ENCODE measurements at places on chromosomes 16 and 17.

- DNase-seq, result peak; percentile 88
Measured at GRCh38 chr16:6146874-6147425, 1049.4 kb upstream of the EEF2KMT start.

DNA sequence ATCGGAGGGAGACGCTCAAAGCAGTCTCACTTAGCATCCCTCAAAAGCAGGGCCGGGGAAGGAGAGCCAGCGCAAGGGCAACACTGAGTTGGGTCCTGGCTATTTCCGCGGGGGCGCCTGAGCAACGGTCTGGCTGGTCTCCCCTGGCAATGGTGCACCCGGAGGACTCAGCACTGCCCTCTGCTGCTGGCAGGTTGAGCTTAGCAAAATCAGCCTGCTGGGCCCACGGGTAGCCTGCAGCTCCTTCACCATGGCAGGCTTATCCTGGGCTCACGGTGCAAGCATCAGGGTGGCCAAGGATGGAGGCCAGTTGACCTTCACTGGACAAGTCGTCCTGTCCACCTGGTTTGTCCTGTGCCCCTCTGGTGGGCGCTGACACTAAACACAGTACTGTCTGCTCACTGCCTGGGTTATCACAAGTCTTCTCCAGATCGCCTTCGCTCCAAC, 14.4 kb upstream of the ALDH3A1 start:
- DNase-seq, result no peak

GRCh38 chr17:47713980-47714700, 18.9 kb upstream of the TBX21 start:
- DNase-seq, result no peak

DNA sequence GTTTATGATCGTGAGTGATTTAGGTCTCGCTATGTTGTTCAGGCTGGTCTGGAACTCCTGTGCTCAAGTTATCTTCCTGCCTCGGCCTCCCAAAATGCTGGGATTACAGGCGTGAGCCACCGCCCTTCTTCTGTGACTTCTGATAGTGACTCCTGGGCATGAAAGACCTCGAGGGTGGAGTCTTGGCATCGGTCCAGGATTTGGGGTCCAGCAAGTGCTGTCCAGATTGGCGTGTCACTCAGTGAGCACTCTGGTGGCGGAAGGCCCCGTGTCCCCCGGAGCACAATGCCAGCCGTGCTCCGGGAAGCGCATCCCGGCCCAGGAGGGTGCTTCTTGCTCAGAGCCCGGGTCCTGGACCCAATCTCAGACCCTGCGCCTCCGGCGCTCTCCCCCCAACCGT, 6.8 kb downstream of the OR1F1 start:
- DNase-seq, result no peak

GRCh38 chr17:48612854-48613691, 2.0 kb downstream of the HOXB8 start:
- no peak for DNase-seq

- no peak for DNase-seq
Measured at GRCh38 chr16:49483251-49483650, 109.6 kb downstream of the C16orf78 start.

DNA sequence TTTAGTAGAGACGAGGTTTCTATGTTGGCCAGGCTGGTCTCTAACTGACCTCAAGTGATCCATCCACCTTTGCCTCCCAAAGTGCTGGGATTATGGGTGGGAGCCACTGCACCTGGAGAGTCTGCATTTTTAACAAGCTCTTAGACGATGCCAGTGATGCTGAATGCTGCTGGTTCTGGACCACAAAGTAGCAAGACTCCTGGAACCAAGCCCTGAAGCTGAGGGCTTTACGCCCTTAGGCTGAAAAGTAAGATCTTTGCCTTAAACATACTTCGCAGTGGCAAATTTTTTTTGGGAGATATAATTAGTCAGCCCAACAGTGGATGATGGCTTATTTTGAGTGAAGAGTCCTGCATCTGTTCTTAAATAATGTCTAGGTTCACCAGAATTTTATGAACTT, 14.0 kb downstream of the METTL9 start:
- DNase-seq, result no peak

DNA sequence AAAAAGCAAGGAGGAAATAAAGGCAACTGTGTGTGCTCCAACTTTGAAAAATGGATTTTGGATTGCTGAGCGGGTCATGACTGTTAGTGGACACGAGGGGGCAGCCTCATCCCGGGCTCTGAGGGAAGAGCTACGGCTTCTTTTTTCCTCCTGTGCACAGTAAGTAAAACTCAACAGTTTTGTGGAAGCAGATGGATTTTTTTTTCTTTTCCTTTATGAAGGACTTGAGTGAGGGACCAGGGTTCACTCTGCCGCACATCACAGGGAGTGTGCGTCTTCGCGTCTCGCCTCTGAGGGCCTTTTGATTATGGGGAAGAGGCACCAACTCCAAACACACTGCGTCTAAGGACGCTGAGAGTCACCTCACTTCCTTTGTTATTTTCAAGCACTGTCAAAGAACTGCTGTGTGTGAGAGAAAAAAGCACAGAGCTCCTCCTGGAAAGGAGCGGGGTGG, 80.3 kb upstream of the GOT2 start:
- no peak for DNase-seq

GRCh38 chr17:71217769-71218168, 903.1 kb upstream of the SOX9 start:
- no peak for DNase-seq

- no peak for DNase-seq
Measured at GRCh38 chr16:22423716-22424115, 49.3 kb upstream of the CDR2 start.

DNA sequence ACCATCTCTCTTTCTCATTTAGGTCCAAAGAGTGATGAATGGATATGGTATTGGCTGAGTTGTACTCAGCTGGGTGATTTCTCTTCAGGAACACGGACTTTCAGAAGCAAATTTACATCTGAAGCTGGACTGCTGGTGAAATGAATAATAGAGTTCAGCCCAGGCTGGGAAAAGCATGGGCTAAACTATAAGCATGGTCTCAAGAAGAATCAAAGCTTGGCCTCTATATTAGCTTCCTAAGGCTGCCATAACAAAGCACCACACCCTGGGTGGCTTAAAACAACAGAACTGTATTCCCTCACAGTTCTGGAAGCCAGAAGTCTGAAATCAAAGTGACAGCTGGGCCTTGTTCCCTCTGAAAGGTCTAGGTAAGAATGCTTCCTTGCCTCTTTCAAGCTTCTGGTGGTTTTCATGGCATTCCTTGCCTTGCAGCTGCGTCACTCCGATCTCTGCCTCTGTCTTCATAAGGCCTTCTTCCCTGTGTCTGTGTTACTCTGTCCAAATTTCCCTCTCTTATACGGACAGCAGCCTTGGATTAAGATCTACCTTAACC, 89.8 kb upstream of the CES5A start:
- no peak for DNase-seq

DNA sequence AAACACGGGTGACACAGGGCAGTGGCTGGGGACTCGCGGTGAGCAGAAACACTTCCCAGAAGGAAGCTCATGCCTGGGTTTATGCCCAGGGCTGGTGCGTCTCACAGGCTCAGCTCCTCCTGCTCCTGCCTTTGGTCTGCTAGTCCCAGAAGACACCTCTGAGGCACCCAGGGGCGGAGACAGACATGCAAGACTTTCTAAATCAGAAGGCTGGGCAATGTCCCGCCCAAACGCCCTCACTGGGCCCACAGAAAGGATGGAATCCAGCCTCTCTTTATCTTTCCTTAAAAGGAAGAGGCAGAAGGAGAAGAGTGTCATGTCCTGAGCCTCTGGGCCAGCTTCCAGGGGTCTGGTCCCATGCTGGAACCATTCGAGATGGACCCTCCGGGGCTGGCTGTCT, 197.7 kb upstream of the RPL38 start:
- DNase-seq, result no peak

- DNase-seq, result no peak
Measured at GRCh38 chr17:49386373-49386772, 24.3 kb upstream of the ZNF652 start.

GRCh38 chr16:88061346-88062110, 110.3 kb downstream of the BANP start:
- no peak for DNase-seq

DNA sequence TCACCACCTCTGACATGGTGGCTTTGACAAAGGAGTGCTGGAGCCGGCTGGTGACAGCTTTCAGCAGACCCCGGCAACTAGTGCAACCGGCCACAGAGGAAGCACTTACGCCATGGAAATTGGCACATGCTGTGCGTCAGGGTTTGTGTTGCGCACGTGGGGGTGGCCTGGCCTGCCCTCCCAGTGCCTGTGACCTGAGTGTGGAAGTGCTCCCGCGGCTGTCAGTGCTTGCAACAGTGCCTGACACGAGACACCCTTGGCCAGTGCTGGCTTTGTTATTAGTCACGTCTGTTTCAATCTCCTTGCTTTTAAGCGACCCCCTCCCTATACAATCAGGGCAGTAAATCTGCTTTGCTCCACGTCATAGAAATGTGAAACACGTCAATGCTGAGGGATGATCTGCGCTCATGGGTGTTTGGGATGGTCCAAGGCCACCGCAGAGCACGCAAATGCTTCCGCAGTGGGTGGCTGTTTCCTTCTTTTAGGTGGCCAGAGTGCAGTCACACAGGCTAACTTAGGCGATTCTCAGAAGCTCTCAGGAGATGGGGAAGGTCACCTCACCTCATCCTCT, 64.3 kb downstream of the PGS1 start:
- DNase-seq, result peak; percentile 94

GRCh38 chr16:51987519-51987918, 559.4 kb downstream of the TOX3 start:
- DNase-seq, result no peak

- DNase-seq, result no peak
Measured at GRCh38 chr16:8087597-8088289, 502.6 kb downstream of the TMEM114 start.

GRCh38 chr17:21005367-21005766, 37.4 kb downstream of the USP22 start:
- DNase-seq, result no peak

DNA sequence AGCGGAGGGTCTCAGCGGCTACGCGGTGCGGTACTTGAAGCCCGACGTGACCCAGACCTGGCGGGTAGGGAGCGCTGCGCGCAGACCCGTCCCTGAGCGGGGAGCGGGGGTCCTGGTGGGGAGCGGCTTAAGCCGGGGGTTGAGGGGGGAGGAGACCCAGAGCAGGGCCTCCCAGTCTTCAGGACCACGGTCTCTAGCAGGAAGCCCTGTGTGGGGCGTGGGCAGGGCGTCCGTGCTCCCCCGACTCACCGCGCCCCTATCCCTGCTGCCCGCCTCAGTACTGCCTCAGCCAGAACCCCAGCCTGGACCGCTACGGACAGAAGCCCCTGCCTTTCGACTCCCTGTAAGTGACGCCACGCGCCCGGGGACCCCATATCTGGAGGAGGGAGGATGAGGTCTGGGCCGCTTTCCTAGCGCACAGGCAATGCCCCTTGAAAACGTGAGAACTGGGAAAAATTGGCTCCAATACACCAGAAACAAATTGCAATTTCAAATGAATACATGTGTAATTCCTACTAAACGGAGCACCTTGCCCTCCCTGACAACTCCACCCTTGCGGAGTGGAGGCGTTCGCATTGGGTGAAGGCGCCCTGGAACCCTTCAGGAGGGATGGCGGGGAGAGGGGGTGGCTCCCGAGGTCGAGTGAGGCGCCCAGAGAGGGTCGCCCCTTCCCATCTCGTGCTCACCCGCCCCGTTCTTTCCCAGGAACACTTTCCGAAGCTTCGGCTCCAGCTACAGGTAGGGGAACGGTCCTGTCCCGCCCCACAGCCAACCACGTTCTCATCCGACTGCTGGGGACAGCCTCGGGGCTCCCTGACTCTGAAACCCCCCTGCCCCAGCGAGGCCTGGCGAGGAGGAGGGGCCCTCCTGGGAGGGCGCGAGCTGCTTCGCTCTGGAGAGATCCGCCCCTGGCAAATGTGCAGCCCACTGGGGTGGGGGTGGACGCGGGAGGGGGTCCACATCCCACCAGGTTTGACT, 14.6 kb upstream of the CNGB1 start:
- DNase-seq, result no peak

DNA sequence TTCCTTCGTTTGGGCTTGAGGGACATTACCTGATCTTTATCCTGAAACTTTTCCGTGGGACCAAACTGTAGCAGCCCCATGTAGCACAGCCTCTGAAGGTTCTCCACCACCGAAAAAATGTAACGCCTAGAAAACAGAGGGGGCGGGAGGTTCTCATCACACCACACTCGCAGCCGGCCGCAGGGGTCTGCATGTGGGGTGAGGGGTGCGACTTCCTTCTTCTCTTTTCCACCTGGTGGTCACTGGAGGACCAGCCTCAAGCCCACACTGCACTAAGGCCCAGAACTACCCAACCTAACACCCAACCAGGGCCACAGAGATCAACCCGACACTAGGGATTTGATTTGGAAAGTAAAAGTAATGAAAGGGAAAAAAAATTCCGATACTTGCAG, 57.1 kb downstream of the GTF3C1 start:
- no peak for DNase-seq

DNA sequence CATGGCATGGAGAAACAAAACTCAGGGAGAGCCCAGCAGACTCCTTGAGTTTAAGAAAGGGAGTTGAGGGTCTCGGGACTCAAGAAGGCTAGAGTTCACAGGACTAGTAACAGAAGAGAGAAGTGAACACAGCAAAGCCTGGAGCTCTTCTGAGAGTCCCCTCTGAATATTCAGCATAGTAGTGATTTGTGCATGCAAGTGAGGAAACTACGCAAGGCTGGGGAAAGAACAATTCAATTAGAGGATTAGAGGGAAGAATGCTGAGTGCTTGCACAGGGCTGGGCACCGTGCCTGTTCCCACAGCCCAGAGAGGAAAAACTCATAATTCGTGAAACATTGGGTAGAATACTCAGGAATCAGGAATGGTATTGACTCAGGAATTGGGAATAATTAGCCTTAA, 540.0 kb upstream of the SALL1 start:
- DNase-seq, result no peak

DNA sequence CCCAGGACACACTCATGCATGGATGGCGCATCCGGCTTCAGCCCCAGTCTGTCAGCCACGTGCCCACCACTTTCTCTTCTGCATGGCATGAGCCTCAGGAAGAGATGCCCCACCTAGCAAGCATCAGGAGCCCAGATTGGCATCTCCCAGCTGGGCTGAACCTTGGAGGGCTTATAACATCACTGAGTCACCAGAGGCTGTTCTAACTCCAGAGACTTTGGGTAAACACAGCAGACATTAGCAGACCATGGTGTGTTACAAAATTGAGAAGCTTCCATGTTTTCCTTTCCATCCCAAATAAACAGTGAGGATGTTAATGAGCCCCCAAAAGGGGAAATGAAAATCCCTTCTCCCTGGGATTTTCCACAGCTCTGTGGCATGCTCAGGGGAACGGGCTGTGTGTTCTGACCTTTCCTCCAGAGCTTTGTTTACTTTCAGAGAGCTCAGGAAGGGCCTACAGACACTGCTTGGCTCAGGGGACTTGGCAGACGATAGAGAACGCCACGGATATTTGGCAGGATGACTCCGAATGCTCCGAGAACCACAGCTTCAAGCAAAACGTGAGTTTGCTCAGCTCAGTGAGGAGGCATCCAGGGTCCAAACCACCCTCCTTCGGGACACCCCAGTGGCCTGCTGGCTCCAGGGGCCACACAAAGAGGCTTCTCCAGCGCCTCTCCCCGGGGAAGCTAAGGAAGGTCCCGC, 16.5 kb downstream of the GLP2R start:
- no peak for DNase-seq

GRCh38 chr16:88856122-88856827, 472 bp downstream of the GALNS start:
- DNase-seq, result no peak

GRCh38 chr17:2485543-2485942, 26.1 kb downstream of the METTL16 start:
- DNase-seq, result no peak

GRCh38 chr16:81885976-81886586, 107.0 kb downstream of the PLCG2 start:
- no peak for DNase-seq
